ENCODE measurements at places on chromosomes 12 and 14.

DNA sequence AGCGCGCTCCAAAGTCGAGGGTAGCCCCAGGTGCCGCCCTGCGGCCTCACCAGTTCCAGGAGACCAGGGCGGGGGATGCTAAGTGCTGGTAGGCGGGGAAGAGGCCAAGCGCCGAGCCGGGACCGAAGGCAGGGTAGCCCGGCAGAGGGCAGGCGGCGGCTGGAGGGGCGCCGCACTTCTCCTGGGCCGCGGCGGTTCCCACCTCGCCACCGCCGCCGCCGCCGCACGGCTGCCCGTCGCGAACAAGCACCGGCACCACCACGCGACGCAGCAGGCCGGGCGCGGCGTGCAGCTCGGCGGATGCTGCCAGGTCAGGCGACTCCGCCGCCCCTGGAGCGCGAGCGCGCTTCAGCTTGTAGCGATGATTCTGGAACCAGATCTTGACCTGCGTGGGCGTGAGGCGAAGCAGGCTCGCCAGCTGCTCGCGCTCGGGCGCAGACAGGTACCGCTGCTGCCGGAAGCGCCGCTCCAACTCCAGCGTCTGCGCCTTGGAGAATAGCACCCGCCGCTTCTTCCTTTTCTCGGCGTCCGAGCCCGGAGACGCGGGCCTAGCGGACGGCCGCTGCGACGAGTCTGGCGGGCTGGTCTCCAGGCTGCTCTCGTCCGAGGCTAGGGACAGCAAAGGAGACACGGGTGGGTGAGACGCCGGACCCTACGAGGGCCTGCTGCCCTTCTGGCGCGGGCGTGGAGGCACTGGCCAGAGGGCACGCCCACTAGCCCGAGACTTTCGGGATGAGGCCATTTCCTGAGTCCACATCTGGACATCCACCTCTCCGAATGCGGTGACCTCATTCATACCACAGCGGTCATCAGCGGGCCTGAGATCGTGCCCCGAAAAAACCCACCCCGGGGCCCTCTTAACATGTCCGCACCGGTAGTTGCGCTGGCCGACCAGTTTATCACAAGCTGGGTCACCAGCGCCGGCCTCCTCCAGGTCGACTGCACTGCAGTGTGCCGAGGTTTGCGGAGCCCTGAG, 1.3 kb downstream of the NKX2-8 start:
- no peak for DNase-seq

DNA sequence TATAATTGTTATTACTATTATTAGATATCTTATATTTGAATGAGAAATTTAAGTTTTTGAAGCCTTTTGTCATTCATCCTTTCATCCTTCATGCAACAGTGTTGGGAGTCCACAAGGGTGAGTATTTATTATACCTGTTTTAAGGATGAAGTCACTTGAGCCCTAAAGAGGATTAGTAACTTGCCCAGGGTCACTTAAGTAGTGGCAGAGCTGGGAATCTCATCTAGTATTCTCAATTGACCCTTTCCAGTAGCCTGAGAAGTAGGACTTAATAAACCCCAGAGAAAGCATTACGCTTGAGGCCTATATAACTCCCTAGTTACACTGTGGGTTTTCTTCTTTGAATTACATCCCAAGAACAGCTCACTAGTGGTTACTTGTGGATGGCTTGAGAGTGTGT, 119.8 kb downstream of the SRGAP1 start:
- DNase-seq = no peak

DNA sequence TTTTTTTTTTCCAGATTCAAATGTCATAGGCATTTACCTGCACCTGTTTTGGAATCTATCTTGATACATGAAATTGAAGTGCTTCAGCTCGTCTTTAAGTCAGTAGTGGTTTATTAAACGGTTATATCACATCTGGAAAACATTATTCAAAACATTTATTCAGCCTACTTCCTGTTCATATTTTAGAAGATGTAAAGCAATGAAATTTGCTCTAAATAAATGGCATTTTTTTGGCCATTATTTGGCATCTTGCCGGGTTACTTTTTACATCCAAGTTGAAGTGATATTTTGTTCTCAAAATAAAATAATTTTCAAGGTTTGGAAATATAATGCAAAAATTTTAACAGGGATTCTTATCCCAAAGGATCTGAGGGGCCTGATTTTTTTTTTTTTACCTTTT, 103.1 kb downstream of the EML1 start:
- no peak for DNase-seq

GRCh38 chr14:28321475-28322244, 444.9 kb upstream of the FOXG1 start:
- DNase-seq = no peak

GRCh38 chr12:105740970-105741725, 397.6 kb downstream of the NUAK1 start:
- no peak for DNase-seq

GRCh38 chr12:113467142-113467501, 4.5 kb downstream of the LHX5 start:
- no peak for DNase-seq

- no peak for DNase-seq
Measured at GRCh38 chr12:100381379-100381778, 24.5 kb downstream of the SLC17A8 start.

DNA sequence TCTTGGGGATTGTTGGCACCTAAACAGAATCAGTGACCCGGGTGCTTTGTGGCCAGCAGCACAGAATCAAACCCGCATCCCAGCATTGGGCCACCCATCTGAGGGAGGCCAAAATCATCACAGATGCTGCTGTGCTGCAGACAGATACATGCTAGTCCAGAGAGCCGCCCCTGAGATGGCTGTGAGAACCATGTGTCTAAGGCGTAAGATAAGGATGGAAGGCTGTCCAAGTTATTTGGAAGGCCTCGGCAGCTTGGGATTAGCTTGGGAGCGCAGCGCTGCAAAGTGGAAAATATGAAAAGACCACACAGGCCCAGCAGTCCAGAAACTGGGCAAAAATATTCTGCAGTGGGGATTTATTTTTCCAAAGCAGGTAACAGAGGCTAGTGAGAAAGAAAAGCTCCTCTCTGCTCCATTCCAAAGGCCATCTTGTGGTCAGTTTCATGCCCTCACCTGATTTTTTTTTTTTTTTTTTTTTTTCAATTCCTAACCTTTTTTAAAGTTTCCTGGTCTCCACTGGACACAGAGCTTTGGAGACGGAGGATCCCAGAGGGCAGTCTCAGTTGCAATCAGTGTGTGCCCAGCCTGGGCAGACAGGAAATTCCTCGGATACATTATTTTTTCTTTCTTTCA, 178.9 kb upstream of the BCL2L14 start:
- no peak for DNase-seq

DNA sequence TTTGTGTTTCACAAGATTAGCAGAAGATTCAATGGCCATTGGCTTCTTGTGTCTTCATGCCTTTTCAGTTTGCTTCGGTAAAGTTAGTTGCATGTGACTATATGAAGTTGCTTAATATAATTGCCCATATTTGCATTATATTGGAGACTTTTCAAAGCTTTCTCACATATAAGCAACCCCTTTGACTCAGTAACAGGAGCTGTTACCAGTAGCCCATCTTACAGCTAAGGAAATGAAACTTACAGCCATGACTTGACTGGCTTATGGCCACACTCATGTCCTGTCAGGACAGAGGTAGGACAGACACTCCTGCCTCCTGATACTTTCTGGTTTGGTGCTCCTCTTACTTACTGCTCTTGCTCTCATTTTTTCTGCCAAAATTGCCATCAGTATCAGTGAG, 1082.1 kb downstream of the BCL11B start:
- DNase-seq = no peak

DNA sequence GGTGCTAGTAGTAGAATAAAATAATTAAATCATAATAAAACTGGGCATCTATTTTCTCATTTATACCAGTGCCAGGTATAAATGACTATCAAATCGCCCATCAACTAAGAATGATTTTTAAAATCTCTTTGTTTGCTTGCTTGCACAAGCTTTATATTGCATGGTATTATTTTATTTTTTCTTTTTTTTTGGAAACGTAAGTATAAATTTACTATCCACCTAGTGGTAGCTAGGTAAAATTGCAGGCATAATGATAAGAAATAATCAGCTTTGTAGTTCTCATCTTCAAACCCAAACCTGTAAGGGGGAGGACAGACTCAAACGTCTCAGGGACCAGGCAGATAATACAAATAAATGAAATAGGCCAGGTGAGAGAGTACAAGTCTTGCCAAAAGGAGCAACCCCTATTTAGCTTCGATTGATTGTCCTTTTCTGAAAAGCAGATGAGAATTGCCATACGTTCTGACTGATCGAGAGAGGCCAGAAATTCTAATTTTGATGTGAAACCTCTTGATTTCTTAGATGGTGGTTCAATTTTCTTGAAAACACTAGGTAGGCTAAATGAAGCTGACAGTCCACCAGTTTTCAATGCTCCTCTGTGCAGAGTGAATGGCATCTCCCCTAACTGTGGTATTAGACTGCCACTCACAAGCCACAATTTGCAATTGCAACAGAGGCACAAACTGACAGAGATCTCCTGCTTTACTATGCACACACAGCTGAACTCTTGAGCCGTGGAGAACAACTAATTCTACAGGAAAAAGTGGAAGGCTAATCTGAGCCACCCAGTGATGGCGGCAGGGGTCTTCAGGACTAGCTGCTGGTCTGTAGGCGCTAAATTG, 189.3 kb downstream of the DACT1 start:
- DNase-seq = no peak
